ENCODE measurements at places on chromosomes 1 and 21. TPM values are rescaled to one million over a fixed set of nuclear protein-coding genes. Genes with fewer than 3 reads are reported as not detected.

- peaks cover 4% of the 10 kb centered on the region for H3K36me3 ChIP-seq
- no peak overlapping the region for H3K27ac ChIP-seq
- H3K4me1 ChIP-seq: peaks cover 11% of the 10 kb centered on the region
- no peak for DNase-seq
- H3K4me3 ChIP-seq: no peak overlapping the region
Measured at GRCh38 chr1:89547563-89548116, 23.0 kb downstream of the LRRC8B start.

LIN28A gene
- total RNA-seq: 867 TPM

SMG5 gene
- total RNA-seq: 101 TPM

DNA sequence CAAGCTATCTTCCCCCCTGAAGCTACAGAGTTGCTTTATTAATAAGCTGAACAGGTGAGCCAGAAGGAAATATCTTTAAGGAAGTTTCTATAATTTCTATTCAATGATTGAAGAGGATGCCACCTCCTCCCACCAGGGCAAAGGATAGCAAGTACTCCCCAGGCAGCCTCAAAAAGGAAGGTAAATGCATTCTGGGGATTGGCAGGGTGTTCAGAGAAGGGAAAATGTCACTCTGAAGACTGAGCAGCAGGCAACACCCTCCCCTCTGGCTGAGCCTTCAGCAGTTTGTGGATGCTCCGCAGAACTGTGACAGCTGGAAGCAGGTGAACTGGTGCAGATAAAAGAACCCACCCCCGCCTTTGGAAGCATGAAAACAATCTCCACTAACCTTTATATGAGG is 140.8 kb downstream of the BRINP2 start:
- no peak overlapping the region for H3K27ac ChIP-seq
- H3K4me1 ChIP-seq: no peaks in the 10 kb centered on the region
- no peaks in the 10 kb centered on the region for H3K36me3 ChIP-seq
- H3K27me3 ChIP-seq: peaks cover 100% of the 10 kb centered on the region
- DNase-seq: no peak
- no peak overlapping the region for H3K4me3 ChIP-seq

GRCh38 chr1:36567601-36568341 is 85.1 kb upstream of the CSF3R start:
- peaks cover 23% of the 10 kb centered on the region for H3K27me3 ChIP-seq
- peak; percentile 35 for DNase-seq
- no peak overlapping the region for H3K27ac ChIP-seq
- no peak overlapping the region for H3K4me3 ChIP-seq

DNA sequence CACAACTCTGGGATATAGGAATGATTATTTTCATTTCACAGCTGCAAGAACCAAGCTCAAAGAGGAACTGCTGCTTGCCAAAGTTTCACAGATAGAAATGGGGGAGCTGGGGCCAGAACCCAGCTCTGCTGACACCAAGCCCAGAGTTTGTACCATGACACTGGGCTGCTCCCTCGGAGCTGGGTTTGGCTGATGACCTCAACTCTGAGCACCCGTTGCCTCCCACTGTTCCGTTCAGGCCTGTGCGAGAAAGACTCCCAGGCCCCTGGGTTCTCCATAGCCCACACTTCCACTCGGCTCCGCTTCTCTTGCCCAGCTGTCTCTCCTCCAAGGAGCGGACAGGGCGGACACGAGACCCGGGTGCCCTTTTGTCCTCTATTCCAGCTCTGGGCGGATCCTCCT is 55.2 kb downstream of the NGF start:
- no peak for DNase-seq
- H3K4me1 ChIP-seq: peaks cover 4% of the 10 kb centered on the region
- H3K36me3 ChIP-seq: no peaks in the 10 kb centered on the region

DNA sequence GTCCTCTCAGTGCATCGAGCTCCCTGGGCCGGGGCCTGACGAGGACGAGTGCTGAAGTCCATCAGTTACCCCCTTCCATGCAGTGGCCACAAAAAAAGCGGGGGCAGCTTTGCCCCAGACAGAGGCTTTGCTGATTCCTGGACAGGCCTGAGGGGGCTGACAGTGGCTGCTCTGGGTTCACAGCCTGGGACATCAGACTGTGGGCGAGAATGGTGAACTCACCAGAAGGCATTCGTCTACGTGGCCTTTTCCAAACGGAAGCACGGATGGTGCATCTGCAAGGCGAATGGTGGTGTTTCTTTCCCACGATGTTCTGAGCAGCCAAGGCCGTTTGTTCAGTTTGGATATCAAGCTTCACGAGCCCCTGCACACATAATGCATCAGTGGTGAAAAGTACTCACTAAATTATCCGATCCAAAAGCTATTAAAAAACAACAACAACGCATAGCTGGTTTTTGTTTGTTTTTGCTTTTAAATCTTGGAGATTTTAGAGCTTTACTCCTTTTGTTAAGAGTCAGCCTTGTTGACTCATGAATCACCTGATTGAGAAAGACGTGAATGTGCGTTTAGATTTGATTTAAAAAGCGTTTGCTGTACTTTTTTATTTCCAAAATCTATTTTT is 6.3 kb upstream of the ZBTB21 start:
- no peaks in the 10 kb centered on the region for H3K4me1 ChIP-seq
- no peak overlapping the region for H3K4me3 ChIP-seq

GRCh38 chr1:189424746-189425331 is 1052.8 kb downstream of the BRINP3 start:
- DNase-seq: no peak
- no peaks in the 10 kb centered on the region for H3K36me3 ChIP-seq
- H3K27ac ChIP-seq: no peak overlapping the region

ADORA1 gene
- 2.0 TPM for total RNA-seq

DNA sequence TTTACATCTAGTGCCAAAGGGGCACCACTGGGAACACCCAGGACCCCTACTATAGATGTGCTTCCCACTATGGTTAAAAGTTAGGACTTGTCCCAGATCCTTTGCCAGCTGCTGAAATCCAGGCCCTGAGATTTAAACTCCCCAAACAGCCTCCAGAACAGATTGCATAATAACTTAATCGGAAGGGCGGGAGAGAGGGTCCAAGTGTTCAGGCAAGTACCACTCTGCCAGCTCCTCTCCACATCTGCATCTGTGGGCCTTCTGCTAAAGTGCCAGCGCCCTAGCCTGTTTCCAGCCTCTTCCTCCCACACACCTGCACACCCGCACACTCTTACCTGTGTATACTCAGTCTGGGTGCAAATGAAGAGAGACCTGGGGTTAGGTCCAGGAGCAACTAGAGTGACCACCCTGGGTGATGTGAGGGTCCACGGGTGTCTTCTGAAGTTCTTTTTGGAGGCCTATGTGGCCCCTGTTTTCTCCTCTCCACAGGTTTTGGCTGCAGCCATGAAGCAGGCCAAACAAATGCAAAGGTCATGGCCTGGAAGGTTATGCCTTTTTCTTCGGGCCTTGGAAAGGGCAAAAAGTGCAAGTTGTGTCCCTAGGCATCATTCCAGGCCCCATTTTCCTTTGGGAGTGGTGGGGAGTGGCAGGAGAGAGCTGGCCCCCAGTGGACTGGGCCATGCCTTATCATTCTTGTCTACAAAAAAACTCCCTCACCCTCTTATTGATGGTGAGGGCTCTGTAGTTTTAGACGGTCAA is 29.3 kb downstream of the KIRREL1 start:
- no peak overlapping the region for H3K4me3 ChIP-seq
- peaks cover 14% of the 10 kb centered on the region for H3K4me1 ChIP-seq
- H3K36me3 ChIP-seq: peaks cover 4% of the 10 kb centered on the region

MEX3A gene
- 91.8 TPM for total RNA-seq

DNA sequence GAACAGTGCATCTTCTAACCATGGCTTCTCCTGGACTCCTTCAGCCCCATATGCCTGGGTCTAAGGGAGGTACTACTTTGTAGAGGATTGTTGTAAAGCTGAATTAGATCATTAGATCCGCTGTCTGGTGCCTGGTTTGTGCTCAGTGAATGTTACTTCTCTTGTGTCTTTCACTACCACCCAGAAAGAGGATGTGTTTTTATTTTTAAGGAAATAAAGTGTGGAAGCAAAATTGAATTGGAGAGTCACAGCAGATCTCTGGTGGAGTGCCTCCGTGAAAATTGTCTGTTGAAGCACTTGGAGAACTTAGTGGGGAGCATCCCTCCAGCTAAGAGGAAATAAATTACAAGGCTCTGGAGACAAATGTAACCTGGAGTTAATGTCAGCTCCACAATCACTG is 101.8 kb upstream of the ARTN start:
- no peak for DNase-seq
- H3K4me3 ChIP-seq: no peak overlapping the region
- no peaks in the 10 kb centered on the region for H3K4me1 ChIP-seq
- no peaks in the 10 kb centered on the region for H3K36me3 ChIP-seq
- no peaks in the 10 kb centered on the region for H3K27me3 ChIP-seq

PCAT6 gene
- 3.6 TPM for total RNA-seq

GRCh38 chr1:91427741-91428140 is 23.1 kb upstream of the HFM1 start:
- peak; percentile 66 for DNase-seq
- no peak overlapping the region for H3K4me3 ChIP-seq
- H3K4me1 ChIP-seq: no peaks in the 10 kb centered on the region
- H3K27me3 ChIP-seq: no peaks in the 10 kb centered on the region
- H3K36me3 ChIP-seq: no peaks in the 10 kb centered on the region

GRCh38 chr1:245550720-245551043 is 395.9 kb downstream of the KIF26B start:
- no peak overlapping the region for H3K4me3 ChIP-seq
- no peaks in the 10 kb centered on the region for H3K27me3 ChIP-seq
- no peaks in the 10 kb centered on the region for H3K4me1 ChIP-seq

PLPPR4 gene
- not detected for total RNA-seq

NBPF4 gene
- total RNA-seq: not detected

All from endodermal cell (in vitro differentiated cells).